Right ventricle myocardium superior (tissue), 1 donor: ENCODE measurements at places on chromosomes 2 and 18. TPM values are rescaled to one million over a fixed set of nuclear protein-coding genes. Genes with fewer than 3 reads are reported as not detected.

- DNase-seq: no peak
Measured at GRCh38 chr18:30450927-30451326, 591.6 kb downstream of the DSC3 start.

GRCh38 chr18:75531212-75531850 is 103.8 kb upstream of the SMIM21 start:
- DNase-seq: no peak

DNA sequence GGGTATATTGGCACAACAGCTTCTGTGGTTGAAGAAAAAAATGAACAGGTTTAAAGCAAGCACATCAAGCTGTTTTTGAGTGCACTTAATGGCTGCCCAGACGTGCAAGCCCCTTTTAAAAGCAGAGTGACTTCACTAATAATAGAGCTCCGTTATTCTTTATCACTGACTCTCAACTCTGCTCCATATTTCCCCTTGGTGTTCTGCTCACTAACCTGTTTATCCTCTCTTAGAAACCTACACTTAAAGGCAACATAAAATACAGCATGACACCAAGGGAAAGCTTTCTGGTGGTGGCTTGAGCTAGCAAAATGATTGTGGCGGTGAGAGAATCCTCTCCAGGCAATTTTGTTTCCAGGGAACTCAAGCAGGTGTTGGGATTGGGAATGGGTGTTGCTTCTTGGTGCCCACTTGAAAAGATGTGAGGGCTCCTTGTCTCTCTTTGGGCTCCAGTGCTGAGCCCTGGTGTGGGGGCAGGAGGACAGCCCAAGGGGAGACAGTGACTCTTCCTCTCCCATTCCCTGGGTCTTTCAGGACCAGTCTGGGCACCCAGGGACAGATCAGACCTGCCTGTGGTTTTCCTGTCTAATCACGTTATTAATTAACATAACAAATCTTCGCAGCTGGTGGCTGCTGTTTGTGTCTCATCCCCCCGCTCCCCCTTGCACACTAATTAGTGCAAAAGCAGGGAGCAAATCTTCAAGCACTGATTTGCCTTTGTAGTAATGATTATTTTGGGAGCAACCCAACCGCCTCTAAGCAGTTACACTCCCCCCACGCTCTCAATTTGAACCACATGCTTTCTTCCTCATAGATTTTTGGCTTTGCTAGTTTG is 289.4 kb upstream of the CXCR4 start:
- DNase-seq: no peak

- DNase-seq: no peak
Measured at GRCh38 chr2:35989503-35989902, 366.1 kb upstream of the CRIM1 start.

DNA sequence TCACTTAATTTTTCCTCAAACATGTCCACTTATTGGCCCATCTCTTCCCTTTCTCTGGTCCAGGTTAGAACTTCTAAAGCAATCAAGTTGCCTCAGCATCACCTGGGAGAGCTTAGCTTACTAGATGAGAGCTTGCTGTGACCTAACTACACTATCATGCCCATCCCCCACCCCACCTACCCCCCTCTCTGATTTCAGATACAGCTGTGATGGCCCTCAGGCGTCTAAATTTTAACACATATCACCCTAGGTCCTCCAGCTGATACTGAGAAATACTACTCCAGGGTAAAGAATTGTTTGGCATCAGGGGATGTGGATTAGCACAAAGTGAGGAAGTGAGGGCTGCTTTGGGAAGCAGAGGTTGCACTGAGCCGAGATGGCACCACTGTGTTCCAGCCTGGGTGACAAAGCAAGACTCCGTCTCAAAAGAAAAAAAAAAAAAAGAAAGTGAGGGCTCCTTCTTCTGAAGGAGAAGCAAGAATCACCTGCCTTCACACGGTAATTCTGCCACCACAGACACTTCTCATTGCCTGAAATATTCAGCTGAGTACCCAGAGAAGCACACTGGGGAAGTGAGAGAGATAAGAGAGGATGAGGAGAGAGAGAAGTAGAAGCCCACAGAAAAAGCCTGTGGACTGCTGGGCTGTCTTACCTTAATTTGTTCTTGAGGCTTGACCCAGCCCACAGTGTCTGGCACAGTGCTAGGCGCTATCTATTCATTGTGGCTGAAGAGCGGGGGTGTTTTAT is 263.4 kb downstream of the ASXL3 start:
- no peak for DNase-seq

DNA sequence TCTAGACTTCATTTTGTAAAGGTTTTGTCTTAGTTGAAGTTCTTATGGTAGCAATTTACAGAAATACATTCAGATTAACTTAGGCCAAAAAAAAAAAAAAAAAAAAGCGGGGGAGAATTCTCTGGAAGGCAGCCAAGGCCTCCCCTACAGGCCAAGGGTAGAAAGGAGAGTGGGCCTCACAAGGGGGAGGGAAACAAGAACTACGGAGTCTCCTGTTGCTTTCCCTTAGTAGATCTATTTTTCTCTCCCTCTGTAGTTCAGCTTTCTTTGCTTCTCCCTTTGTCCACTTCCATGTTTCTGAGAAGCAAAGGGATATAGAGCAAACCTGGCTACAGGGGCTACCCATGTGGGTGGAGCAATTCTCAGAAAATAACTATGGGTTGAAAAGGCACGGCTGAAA is 2.4 kb upstream of the STK11IP start:
- DNase-seq: no peak

GRCh38 chr2:85675866-85676548 is 8.0 kb upstream of the SFTPB start:
- no peak for DNase-seq

DNA sequence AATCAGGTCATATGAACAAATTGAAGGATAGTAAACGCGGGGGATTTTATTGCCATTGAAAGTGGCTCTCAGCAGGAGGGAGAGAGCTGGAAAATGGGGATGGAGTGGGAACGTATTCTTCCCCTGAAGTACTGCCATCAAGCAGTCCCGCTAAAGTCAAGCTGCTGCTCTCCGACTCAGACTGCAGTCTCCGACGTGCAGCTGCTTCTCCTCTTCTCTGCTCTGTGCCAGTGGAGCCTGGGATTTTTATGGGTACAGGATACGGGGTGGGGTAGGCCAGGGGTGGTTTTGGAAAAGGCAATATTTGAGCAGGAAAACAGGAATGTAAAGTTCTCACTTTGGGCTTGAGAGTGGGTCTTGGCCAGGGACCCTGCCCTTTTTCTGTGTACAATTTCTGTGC is 33.0 kb downstream of the KCTD18 start:
- DNase-seq: no peak

DNA sequence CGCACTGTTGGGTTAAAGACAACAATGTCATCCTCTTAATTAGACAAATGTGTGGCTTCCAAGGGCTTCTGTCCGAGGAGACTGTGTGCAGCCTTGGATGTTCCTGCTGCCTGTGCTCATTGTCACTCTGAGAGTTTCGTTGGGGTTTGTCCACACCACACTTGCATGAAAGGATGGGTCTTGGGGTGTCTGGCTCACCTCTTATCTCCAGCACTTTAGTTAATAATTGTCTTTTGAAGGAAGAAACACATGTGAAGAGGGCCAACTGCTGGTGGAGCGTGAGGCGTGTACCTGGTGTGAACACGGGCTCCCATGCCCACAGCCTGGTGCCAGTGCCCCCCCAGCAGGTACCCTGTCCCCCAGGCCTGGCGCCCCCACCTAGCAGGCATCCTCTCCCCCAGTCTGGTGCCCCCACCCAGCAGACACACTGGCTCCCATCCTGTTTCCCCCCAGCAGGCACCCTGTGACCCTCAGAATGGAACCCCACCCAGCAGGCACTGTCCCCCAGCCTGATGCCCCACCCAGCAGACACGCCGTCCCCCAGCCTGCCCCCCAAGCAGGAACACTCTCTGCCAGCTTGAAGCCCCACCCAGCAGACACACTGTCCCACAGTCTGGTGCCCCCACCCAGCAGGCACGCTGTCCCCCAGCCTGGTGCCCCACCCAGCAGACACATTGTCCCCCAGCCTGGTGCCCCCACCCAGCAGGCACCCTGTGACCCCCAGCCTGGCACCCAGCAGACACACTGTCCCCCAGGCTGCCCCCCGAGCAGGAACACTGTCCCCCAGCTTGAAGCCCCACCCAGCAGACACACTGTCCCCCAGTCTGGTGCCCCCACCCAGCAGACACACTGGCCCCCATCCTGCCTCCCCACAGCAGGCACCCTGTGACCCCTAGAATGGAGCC is 96.3 kb upstream of the TMEM18 start:
- DNase-seq: no peak

GRCh38 chr2:63891488-63892030 is 49.9 kb downstream of the UGP2 start:
- DNase-seq: no peak

DNA sequence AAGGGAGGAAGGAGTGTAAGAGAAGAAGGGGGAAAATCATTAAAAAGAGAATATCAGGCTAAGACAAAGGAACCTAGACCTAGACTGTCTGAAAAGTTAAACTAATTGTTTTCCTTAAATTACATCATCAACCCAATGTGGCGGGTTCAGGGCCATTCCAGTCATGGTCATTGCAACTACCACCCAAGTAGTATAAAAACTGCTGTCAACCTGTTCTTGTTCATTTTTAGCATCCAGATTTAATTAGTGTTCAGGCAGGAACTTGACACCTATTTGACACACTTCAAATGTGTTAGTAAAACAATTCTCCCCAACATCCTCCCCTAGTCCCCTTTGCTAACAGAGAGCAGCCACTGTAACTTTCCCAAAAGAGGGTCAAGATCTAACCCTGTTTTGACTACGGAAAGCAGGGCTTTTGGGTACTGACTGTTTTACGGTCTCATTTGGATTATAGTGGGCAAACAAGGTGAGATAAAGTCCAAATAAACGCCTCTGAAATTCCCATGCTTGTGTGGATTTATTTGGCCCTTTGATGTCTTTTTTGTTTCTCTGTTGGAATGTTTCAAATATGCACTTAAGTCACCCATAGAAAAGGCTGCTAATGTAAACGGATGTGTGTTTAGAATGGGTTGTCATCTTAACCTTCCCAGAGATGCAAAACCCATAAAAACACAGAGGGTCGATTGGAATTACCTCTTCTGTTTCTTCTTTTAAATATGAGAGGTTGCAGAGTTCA is 19.3 kb upstream of the TANC1 start:
- DNase-seq: no peak

GRCh38 chr2:222608081-222608480 is 47.8 kb downstream of the FARSB start:
- DNase-seq: no peak

- DNase-seq: no peak
Measured at GRCh38 chr2:170229125-170229524, 51.2 kb downstream of the MYO3B start.

DNA sequence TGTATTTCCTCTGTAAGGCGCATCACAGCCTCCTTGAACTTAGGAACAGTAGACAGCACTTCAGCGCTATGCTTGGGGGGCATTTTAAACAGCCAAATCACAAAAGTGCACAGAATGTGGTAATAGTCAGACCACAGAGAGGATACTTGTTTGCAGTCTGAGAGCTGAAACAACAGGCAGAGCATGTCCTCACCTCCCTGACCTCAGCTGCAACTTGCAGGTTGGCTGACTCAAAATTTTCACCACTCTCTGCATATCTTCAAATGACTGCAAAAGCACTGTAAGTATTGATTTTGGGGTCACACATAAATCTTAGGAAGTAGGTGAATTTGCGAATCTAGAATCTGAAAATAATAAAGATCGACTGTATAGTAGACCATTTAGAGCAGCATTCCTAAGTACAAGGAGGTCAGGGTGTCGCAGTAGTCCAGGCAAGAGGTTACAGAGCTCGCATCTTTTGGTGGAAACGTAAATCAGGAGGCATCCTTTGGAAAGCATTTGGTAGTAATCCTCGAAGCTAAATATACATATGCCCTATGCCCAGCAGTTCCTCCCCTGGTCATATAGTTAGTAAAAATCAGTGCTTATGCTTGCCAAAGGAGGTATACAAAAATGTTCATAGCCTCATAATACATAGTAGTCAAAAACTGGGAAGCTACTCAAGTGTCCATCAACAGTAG is 108.2 kb upstream of the MYCN start:
- DNase-seq: no peak

DNA sequence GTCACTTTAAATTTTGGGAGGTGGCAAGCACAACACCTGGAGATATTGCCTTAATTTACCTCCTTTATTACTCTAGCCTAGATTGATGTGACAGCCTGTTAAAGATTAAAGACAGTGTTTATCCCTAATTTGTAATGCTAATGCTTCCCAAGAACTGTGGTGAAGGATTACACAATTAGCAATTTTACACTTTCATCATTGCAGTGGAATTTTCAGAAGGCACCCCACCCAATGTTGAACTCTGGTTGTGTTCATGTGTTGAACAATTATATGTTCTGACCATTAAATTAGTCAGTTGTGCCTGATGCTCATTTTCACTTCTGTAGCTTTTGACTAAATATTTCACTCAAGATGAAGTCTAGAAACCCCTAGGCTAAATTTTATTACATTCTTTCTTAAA is 317.1 kb upstream of the CWC22 start:
- no peak for DNase-seq

GRCh38 chr18:3140342-3140741 is 79.4 kb downstream of the MYOM1 start:
- no peak for DNase-seq

GRCh38 chr18:12248926-12249720 is 5.0 kb upstream of the CIDEA start:
- no peak for DNase-seq

DNA sequence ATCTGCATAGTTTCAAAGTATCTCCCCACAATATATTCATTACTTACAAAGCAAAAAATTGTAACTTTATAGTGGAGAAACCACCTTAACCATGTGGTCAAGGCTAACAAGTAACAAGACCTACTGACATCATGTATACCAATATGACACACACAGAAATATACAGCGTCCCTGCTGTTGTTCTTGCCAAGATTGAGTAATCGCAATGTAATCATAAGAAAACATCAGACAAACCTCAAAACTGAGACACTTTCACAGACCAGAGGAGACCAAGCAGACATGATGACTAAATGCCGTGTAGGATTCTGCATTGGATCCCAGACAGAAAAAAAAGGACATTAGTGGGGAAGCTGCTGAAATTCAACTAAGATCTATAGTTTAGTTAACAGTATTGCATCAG is 123.0 kb downstream of the ACAA2 start:
- no peak for DNase-seq

- no peak for DNase-seq
Measured at GRCh38 chr2:28209864-28210263, 182.8 kb upstream of the FOSL2 start.

- no peak for DNase-seq
Measured at GRCh38 chr2:201275069-201275468, 14.7 kb downstream of the CASP8 start.

DNA sequence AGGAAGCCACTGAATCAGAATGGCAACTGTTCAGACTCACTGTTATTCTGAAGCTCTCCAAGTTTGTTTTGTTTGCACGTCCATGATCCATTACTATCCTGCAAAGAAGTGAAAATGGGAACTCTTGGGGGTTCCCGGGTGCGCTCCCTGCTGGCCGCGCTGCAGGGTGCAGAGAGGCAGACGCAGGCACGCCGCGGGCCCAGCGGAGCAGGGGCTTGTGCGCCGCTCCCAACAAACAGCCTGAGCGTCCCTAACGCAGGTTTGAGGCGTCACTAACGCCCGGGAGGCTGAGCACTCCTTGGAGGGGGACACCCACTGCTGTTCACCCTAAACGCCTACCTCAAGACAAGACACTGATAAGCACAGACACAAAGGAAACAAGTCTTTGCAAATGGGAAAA is 14.3 kb upstream of the PIEZO2 start:
- peak; percentile 62 for DNase-seq

C2orf78 gene
- total RNA-seq: not detected

SCN3A gene
- 0.89 TPM for total RNA-seq

POTEJ gene
- total RNA-seq: not detected

CRACDL gene
- 4.4 TPM for total RNA-seq

SERPINB12 gene
- total RNA-seq: not detected
